Pons (tissue), 1 donor: ENCODE measurements at places on chromosomes 5 and 9.

GRCh38 chr5:159730285-159730684 is 186.0 kb upstream of the ADRA1B start:
- DNase-seq: no peak

GRCh38 chr9:19807182-19807892 is 18.5 kb upstream of the SLC24A2 start:
- no peak for DNase-seq

DNA sequence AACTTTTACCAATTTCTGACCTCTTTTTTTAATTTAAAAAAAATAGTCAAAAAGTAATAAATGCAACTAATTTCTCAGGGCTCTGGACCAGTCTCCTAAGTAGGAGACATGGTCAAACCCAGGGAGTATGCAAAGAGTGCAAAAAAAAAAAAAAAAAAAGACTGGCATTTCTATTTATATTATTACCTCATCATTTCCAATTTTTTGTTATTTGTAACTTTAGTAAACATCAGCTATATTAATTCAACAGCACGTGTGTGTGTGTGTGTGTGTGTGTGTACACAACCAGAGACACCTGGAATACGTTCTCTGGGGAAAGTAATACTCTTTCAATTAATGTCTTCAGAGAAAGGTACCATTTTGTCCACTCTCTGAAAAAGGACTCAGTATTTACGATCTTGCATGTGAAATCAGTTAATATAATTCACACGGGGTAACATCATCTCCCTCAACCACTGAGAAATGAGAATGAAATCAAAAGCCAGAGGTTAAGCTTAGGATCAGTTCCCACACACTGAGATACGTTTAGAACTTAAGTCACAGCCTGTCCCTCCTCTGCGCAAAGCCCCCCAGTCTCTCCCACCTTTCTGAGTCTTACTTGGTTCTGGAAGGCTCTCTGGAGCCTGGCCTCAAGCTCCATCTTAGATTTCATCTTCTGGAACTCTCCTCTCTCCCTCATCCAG is 21.9 kb downstream of the ZNF608 start:
- no peak for DNase-seq

DNA sequence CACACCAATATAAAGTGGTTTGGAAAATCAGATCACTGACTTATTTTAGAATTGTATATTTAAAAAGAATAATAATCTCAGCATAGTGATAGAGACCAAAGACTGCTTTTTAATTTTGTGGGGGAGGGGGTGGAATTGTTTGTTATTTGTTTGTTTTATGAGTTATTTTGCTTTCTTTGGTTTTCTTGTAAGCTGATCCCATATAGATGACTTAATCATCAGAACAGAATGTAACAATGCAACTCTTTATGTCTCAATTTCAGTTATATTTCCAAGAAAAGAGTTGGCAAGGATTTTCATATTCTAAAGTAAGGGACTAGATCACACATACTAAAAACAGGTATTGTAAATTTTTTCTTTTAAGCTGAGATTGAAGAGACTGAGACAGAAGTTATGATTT is 984.9 kb downstream of the TLE4 start:
- DNase-seq: no peak

DNA sequence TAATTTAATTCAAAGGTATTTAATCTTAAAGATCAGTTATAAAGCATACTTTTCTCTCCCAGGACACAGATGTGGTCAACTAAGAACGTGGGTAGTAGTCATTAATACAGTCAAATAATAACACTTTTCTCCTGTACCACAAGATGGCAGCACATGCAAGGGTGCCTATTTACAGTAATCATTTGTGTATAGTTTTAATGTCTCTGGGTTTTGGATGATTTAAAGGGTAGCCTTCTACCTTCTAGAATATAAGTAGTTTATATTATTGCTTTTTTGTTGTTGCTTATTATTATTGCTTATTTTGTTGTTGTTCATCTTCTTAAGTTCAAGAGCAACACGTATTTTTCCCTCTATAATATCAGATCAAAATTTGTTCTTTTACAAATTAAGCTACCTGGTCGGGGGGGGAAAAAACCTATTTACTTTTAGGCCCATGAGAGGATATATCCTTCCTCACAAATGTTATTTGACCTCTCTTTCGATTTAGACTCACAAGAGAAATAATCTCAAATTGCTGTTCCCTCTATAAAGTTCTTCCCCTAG is 59.6 kb upstream of the SLC27A6 start:
- peak; percentile 84 for DNase-seq

GRCh38 chr5:28926422-28926821 is 1888.0 kb upstream of the CDH9 start:
- no peak for DNase-seq
